ENCODE measurements at places on chromosomes 7 and 10.

- no peak for DNase-seq
These were observed 27.9 kb downstream of the VIPR2 start for GRCh38 chr7:159116581-159117339.

DNA sequence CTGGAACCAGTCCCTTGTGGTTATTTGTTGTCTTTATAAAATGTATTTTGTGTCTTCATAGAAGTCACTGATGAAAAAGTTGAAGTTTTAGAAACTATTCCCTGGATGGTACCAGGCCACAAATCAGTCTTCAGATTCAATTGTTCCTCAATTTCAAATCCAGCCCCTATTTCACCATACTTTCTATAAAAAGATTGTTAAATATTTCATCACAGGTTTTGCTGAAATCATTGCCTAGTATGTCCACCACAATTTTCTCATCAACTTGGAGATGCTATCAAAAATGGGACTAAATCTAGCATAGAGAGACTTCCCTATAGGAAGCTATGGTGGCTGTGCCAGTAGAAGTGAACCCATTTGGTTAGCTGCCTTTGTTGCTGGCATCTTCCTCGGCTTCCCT is 118.5 kb downstream of the RAB18 start:
- DNase-seq: no peak

GRCh38 chr10:397321-398068 is 262.2 kb downstream of the ZMYND11 start:
- no peak for DNase-seq

DNA sequence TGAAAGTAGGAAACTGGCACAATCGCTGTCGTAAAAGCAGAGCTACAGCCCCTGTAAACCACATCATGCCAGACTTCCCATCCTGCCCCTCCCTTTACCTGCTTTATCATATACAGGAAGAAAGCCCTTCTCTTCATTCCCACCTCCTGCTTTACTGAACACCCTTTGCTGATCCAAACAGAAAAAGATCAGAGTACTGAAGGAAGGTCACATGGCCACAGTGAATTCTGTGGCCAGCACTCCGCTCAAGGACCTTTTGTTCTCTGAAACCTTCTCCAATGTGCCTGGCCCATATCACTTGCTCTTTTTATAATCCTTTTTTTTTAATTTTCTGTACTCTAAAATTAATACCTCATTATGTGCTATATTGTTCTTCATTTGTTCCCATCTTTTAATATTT is 108.8 kb upstream of the LRGUK start:
- no peak for DNase-seq
